ENCODE measurements at places on chromosomes 3 and 15.

DNA sequence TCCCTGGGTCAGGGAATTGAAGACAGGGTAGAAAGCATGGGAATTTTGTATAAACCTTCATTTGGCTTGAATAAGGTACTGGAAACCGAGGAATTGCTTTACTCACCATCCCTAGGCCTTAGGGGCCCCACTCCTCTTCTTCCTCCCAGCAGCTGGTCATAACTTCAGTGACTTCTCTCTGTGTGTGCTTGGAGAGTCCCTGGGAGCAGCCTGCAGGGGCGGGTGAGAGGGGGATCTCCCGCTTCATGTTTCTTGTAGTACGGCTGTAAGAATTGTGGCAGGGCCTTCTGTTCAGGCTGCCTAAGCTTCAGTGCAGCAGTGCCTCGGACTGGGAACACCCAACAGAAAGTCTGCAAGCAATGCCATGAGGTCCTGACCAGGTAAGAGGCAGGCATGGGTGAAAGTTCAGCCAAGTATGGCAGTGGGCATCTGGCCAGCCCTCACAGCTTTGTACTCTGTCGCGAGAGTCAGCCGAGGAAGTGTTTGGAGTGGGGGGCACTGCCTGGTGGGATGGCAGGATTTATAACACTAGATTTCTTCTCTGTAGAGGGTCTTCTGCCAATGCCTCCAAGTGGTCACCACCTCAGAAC is 1.7 kb upstream of the DNAJC17 start:
- no peak for DNase-seq

- no peak for DNase-seq
Observed at GRCh38 chr3:31241533-31241932, 291.2 kb upstream of the STT3B start.

DNA sequence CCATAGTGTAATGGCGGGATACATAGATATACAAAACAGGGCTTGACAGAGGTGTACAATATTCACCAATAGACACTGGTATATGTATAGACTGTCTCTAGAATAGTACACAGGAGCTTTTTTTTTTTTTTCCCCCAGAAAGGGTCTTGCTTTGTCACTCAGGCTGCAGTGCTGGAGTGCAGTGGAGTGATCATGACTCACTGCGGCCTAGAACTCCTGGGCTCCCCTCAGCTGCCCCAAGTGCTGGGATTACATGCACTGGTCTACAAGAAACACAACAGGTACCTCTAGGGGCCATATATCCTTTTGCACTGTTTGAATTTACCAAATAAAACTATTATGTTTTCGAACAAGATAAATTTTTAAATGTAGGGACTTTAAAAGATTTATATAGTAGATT is 12.3 kb downstream of the RHOA start:
- DNase-seq, result no peak

GRCh38 chr3:36895496-36896409 is 49.1 kb downstream of the TRANK1 start:
- peak; percentile 9 for DNase-seq

DNA sequence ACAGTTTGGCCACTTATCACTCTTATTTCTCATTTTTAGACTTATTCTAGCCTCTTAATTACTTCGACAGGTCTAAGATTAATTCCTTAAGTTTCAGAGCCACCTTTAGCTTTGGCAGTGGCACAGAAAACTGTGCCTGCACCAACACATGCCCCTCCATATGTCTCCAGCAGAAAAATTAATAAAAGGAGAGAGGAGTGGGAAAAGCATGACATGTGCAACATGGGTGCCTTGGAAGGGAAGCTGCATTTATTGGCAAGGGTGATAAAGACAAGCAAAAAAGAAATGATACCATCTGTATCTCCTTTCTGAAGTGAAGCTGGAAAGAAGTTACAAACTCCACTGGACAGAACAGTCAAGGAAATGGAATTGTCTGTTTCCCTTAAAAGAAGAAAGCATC is 121.7 kb upstream of the CFAP20DC start:
- no peak for DNase-seq

GRCh38 chr15:95760508-95760907 is 570.0 kb upstream of the NR2F2 start:
- no peak for DNase-seq

DNA sequence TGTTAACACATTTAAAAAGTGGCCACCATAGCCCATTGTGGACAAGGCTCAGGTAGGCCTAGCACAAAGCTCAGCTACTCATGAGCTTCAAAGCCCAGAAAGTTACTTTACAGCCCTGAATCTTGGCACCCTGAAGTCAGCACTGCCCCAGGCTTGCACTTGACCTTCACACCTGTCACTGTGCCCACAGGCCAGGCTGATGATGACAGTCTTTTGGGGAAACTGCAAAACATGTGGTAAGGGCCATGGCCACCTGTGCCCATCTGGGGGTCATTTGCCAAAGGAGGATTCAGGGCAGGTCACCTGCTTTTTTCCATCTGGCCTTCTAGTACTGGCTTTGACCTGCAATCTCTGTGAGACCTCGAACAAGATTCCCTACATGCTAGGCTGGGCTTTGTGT is 11.0 kb downstream of the CHDH start:
- no peak for DNase-seq

DNA sequence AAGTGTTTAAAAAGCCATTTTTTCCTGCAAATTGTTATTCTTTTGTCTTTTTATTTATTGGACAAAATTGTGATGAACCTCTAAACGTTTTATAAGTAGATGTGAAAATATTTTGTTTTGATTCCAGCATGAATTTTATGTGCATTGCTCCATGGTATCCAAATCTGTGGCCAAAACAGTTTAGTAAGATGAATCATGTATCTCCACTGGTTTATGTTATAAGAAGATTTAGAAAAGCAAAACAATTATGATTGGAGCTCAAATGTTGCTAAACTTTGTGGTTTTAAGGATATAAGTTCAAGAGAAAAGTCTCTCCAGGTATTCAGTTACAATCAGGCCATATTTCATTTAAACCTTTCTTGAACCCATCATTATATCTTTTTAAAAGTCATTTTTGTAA is 80.9 kb downstream of the NECTIN3 start:
- DNase-seq, result no peak

GRCh38 chr3:6099458-6100075 is 761.3 kb upstream of the GRM7 start:
- DNase-seq, result no peak

DNA sequence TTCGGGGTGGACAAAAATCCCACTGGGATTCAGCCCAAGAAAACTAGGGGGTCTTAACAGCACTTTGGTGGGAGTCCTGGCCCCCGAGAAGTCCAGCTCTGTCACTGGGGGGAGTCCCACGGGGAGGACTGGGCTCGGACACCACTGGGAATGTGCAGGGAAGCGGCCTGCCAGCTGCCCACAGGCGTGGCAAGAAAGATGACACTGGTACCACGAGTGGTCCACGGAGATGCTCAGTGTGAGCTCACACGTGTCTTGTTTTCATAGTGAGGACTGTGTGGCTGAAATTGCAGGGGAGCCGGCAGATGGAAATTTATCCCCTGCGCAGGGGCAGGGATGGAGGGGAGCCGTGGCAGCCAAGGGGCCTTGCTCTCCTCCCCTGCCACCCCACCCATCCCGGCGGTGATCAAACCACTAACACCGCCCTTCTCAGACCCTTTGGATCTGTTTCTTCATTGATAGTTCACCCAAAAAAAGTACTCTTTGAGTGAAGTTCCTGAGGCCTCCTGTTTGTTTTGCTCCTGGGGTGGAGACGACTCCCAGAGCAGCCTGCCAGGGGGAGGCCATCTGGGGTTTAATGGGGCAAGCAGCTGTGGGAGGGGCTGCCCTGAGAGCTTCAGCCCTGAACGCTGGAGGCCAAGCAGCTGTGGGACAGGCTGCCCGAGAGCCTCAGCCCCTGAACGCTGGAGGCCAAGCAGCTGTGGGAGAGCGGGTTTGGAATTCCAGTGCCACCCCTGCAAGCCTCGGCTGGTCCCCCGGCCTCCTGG is 130.9 kb downstream of the LRRK1 start:
- no peak for DNase-seq

DNA sequence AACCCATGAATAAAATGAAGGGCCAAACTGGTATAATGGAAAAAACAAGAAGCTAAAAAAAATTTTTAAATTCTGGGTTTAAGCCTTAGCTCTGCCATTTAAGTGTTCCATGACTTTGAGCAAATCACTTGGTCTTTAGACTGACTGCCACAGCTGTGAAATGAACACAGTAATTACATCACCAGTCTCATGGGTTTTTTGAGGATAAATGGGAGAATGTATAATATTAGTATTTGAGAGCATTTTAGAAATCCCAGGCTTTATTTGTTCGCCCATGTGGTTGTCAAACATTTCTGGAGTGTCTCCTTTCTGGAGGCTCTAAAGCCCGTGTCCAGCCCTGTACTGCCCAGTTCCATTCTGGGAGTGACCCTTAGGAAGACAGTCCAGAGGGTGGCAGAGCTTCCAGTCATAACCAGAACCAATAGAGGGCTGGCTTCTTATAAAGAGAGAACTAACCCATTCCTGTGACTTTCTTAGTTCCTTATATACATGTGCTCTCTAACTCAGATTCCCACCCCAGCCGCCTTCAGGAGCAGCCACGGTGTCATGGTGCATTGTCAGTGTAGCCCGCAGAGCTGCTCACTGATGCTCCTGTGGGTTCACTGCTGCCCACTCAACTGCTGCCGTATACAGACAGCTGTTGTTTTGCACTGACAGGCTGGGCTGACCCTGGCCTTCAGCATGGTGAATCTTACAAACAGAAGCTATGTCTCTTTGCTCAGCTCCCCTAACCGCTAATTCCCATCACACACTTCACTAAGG is 44.7 kb downstream of the BOC start:
- DNase-seq, result no peak

- DNase-seq, result no peak
Observed at GRCh38 chr3:72529081-72529480, 319.2 kb downstream of the SHQ1 start.

DNA sequence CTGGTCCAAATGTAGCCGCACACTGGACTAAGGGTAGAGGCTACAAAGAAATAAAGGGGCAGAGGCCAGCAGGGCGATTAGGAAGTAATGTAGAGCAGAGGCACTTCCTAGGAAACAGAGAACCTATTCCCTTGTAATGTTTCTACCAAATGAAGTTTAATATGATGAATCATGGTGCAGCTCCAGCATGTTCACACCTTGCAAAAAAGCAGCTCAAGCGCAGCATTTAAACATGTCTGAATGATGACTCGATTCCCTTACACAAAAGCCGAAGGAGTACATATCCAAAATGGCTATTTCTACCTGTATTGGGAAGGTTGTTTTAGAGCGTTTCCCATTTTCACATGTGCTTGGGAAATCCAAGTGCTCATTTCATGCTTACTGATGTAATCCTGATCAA is 204.8 kb downstream of the MECOM start:
- DNase-seq, result no peak

GRCh38 chr15:71800835-71801745 is 9.3 kb upstream of the NR2E3 start:
- peak; percentile 0 for DNase-seq

GRCh38 chr15:88985547-88986393 is 72.6 kb upstream of the MFGE8 start:
- DNase-seq, result no peak

Measured in stimulated activated naive CD4-positive, alpha-beta T cell (primary cell).